ENCODE measurements at places on chromosomes 11 and 22.

DNA sequence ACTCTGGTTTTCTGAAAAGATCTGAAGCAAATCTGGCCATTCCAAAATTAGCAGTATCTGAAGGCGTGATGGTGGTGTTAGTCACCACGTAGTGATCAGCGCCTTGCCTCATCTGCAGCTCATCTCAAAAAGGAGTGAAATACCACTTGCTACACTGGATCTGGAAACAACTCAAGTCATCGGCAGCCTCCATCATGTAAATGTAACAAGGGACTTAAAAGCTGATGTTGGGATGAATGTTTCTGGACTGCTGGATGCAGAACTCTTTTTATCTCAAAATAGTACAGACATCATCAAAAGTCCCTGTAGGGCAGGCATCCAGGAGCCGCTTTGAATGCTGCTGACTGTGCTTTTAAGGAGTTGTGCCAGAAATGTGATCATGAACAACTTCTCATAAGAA is 14.1 kb upstream of the APLP2 start:
- no peak for DNase-seq

DNA sequence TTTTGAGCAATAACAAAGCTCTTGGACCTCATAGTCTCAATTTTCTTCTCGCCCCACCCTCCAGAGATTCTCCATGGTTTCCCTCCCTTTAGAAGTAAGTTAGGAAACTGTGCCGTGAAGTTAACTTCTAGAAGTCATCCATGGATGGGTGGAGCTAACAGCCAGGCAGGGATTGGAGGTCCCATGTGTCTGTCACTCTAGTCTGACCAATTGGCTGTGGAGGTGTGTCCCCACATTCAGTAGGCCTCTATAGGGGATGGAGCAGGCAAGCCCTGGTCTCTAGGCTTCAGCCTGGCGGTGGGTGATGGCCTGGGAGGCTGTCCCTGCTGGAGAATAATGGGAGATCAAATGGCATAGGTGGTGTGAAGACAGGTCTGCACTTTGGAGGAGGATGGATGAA is 50.7 kb downstream of the TP53I11 start:
- no peak for DNase-seq

- DNase-seq: no peak
Observed at GRCh38 chr22:47091246-47091651, 328.8 kb downstream of the TBC1D22A start.

- peak; percentile 92 for DNase-seq
Observed at GRCh38 chr11:120303004-120303637, 22.0 kb upstream of the TLCD5 start.

GRCh38 chr11:92870196-92870832 is 99.1 kb upstream of the MTNR1B start:
- no peak for DNase-seq

GRCh38 chr11:13644997-13645687 is 23.3 kb upstream of the FAR1 start:
- no peak for DNase-seq

GRCh38 chr11:7484645-7485044 is 661 bp upstream of the OLFML1 start:
- DNase-seq: no peak

GRCh38 chr11:123392431-123392830 is 37.6 kb upstream of the GRAMD1B start:
- no peak for DNase-seq

DNA sequence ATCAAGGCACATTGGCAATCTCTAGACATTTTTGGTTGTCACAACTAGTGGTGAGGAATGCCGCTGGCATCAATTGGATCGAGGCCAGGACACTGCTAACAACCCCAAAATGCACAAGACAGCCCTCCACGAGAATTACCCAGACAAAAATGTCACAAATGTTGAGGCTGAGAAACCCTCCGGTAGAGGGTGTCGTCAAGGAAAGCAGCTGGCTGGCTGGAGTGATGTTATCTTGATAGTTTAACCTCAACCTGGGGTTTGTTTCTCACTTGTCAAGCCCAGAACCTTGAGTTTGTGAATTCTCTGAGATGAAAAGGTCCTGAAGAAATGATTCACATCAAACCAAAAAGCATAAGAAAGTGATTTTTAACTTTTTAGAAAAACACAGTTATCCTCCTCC is 21.1 kb upstream of the TMPRSS13 start:
- peak; percentile 50 for DNase-seq

- peak; percentile 99 for DNase-seq
Observed at GRCh38 chr22:37807410-37808293, at the start of gene GCAT. GCAT (plus strand) TSS chr22:37807934; CDS start chr22:37807968, 34 bp downstream.

DNA sequence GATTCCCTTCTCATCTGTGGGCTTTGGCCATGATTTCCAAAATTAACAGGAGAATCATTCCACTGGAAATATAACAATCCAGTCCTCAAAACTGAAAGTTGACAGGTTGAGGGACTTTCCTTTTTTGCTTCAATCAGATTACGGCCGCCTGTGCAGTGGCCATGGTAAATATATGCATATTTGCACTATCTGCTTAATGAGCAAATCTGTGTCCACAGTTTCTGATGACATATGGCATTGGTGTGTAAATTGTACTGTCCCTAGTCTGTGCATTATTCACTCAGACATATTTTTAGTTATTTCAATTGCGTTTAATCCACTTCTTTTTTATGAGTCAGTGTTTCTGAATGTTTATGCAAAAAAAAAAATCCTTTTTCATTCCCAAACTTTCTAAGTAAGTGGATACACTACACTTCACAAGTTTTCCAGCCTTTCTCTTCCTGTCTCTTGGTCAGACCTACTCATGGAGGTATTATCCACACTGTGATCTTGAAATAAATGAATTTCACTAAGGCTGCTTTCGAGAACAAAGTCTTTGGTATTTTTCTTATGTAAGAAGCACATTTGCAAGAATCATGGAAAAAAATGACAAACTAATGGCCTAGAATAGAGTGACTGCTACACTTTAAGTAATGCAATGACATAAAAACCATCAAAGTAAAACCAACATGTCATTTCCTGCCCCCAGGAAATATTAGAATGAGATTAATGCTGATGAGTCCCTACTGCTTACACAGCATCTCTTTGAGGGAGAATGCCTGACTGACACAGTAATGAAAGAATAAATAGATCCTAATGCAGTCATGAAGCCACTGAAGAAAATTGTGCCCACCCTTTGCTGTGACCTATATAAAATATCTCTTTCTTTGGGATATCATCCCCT is 76.4 kb upstream of the MTNR1B start:
- no peak for DNase-seq

DNA sequence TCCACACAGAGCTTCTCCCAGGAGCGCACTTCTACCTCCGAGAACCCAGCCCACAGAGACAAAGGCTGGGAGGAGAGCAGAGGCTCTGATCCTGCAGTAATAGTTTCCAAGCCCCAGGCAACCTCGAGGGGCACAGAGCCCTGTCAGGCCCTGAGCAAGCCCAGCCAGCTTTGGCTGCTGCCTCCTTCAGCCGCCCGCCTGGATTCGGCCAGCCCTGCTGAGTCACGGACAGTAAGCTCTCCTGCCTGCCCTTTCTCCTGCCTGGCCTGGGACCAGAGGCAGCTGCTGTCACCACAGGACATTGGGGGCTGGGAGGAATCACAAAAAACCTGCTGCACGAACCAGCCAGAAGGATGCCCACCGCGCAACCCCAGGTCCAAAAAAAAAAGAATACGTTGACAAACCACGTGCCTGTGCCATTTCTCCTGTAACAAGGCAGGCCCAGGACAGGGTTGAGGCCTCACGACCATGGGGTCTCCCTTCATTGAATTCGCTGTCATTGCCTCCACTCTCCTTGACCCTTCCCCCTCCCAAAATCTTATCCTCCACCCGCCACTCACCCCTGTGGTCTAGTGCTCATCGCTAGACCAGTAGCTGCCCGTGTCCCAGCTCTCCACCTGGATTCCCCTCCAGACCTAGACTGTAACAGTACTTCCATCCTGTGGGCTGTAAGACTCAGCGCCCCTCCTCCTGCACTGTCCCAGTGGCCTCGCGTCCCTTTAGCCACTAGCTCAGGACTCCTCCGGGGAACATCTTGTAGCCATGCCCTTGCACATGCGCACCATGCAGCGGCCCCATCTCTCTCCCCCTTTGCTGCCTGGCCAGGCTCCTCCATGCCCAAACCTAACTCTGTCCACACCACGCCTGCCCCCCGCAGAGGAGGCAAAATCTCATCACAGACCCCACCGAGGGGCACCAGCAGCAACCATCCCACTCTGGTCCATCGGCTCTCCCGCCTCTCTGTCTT is 7.4 kb upstream of the SLC22A12 start:
- no peak for DNase-seq

- DNase-seq: no peak
Observed at GRCh38 chr11:120540744-120541465, 29.4 kb downstream of the GRIK4 start.

DNA sequence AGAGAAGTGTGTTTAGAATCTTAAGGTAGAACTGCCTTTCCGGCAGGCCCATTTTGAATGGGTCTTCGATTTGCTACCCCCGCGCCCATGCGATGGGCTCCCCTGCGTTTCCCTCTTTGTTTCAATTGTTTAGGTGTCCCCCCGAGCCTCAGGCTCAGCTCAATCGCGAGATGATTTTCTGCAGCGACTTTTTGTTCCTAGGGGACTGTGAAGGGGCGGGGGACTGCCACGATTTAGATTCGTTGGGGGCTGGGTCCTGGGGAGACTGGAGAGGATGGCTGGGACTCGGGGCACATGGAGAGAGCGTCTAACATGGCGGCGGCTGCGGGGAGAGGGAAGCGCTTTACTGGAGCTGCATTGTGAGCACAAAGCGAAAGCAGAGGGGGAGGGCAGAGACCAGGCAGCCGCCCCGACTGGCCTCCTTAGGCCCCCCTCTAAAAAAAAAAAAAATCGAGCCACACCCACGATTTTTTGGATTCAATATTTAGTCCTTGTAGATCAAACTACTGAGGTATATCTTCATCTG is 1.7 kb downstream of the CAPRIN1 start:
- peak; percentile 61 for DNase-seq

GRCh38 chr11:9231848-9232177 is 33.3 kb downstream of the DENND5A start:
- no peak for DNase-seq

- no peak for DNase-seq
Observed at GRCh38 chr11:44598831-44599230, 33.4 kb downstream of the CD82 start.

DNA sequence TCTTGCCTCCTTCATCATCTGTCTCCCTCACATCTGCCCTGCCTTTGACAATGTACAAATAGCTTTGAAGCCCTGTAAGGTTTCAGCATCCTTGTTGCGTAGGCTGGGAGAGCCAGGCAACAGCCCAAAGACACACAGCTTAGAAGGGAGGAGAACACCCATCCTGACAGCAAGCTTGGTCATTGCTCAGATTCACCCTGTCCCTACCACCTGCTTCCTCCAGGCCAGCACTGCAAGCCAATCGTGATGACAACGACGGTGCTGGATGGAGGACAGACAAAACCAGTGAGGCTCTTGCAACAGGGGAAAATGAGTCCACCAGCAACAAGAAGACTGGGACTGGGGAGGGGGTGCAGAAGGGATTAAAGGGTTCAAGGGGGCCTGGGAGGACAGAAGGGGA is 32.9 kb upstream of the CD5 start:
- DNase-seq: peak; percentile 31

- no peak for DNase-seq
Observed at GRCh38 chr11:45906096-45906682, 882 bp downstream of the FREY1 start.

- no peak for DNase-seq
Observed at GRCh38 chr11:17786824-17787525, 52.4 kb downstream of the KCNC1 start.

- no peak for DNase-seq
Observed at GRCh38 chr11:58845386-58845785, 882 bp upstream of the GLYATL2 start.

GRCh38 chr22:46619240-46619829 is 851 bp upstream of the GRAMD4 start:
- DNase-seq: no peak

- DNase-seq: peak; percentile 59
Observed at GRCh38 chr11:133541720-133542095, 9.4 kb upstream of the OPCML start.

DNA sequence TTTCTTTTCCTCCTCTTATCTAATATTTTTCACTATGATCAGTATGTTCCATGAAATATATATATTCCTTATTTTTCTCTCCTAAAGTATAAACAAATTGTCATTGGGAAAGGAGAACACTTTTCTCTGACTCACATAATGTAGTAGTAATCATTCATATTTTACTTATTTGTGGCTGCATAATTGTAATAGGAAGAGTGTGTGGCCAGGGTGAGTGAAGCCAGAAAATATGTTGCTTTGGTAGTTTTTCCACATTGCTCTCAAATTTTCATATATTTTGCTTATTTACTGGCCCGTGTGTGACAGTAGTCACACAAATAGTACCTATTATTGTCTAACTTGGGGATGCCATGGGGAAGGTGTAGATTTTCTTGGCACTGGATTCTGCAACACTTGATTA is 172.1 kb downstream of the DYNC2H1 start:
- DNase-seq: no peak

DNA sequence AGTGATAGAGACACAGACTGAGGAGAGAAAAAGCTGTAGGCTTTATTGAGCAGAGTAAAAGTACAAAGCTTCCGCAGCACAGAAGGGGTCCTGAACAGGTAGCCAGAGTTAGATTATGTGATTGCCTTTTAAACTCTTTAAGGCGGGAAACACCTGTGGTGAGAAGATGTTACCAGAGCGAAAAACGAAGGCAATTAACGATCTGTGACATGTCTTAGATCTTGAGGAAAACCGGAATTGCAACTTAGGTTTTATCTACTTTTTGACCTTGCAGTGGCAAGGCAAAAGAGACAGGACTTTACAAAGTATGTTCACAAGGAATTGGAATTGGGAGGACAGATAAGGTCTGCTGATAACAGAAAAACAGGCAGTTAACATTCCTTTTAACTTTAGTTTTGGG is 493.6 kb upstream of the FAT3 start:
- no peak for DNase-seq

- DNase-seq: peak; percentile 65
Observed at GRCh38 chr11:1129611-1130160, 28.1 kb upstream of the MUC5AC start.

DNA sequence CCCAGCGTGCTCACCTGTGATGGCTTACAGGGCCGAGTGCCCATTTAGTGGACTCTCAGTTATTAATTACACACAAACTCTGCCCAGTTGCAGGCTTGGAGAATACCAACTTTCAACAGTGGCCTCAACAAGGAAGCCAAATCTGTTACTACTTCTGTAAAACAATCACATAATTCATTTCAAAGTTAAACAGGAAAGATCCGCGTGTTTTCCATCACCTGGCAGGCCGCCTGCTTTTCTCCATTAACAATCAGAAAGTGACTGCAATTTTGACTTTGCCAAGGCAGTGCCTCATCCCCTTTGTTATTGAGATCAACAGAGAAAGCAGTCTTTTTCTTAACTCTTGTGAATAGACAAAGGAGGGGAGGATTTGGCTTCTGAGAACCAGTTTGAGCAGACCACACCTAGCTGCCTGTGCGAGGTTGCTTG is 77.7 kb downstream of the BARX2 start:
- no peak for DNase-seq

- DNase-seq: no peak
Observed at GRCh38 chr11:120906766-120907165, 117.1 kb upstream of the TBCEL start.

Data from lower leg skin (tissue), 4 donors.